ENCODE measurements at places on chromosomes 7 and 10. TPM values are rescaled to one million over a fixed set of nuclear protein-coding genes. Genes with fewer than 3 reads are reported as not detected.
A peak's percentile ranks its signal among the peaks of the same experiment; 100 is the strongest.

DNA sequence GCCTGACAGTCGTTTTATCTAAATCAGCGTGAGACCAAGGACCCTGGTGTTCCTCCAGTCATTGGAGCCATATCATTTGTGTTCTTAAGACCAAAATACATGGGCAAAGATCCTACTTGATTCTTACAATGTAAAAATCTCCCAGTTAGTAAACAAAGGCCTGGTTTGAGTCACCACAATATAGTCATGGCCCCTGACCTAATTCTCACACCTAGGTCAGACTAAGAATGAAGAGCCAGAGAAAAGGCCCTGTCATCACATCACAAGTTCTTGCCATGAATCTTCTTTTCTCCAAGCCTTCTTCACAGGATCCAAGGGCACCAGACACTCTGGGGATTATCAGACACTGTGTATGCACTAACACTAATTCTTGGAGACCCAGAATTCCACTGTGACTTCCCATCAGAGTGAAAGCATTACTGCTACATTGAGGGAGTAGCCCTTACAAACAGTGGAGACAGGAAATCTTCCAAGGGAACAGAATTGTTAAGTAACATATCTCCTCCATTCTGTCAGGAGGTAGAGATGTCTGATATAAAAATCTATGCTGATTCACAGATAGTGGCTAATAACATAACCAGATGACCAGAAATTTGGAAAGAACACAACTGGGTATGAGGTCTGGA lies 7.6 kb upstream of the ERVW-1 start:
- no peak for DNase-seq

- no peak for DNase-seq
These were observed 148.2 kb upstream of the WNT16 start for GRCh38 chr7:121180436-121181063.

DNA sequence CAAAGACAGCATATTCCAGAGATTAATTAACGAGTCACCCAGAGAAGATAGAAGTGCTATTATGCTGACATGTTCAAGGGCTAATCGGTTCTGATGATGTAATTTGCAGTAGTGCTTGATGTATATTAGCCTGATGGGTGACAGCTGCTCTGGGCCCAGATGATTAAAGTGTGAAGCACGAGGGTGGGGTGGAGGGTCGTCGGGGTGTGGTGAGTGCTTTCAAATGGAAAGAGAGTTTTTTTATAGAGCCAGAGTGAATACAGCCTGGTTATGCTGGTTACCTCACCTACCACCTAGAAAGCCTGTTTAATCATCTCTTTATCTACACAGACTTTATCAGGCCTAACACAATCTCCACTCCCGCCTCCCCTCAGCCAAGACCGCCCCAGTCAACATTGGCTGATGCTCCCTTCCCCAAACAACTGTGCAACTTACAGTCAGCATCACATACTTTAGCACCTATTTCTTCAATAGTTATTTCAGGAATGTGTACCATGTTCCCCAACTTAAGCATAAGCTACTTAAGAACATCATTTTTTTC lies 11.5 kb upstream of the STN1 start:
- no peak for DNase-seq

DNA sequence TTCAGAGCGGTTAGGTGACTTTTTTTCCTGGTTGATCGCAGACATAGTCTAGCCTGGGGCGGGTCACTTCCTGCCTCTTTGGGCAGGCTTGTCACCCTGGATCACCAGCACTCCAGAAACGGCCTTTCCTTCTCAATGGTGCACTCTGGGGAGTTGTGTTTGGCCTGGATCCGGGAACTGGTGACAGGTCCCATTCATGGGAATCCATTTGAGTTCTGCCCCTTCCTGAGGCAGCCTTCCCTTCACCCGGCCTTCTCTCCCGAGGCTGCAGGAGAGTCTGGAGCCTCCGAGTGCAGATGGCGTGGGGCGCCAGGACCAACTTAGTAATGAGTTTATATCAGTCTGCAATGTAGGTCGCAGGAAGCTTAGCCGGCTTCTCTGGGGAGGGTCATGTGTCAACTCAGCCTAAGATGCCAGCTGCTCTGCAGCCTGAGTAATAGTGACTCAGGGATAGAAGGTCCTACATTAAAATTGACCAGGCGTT lies 54.2 kb downstream of the TACR2 start:
- DNase-seq: no peak

DNA sequence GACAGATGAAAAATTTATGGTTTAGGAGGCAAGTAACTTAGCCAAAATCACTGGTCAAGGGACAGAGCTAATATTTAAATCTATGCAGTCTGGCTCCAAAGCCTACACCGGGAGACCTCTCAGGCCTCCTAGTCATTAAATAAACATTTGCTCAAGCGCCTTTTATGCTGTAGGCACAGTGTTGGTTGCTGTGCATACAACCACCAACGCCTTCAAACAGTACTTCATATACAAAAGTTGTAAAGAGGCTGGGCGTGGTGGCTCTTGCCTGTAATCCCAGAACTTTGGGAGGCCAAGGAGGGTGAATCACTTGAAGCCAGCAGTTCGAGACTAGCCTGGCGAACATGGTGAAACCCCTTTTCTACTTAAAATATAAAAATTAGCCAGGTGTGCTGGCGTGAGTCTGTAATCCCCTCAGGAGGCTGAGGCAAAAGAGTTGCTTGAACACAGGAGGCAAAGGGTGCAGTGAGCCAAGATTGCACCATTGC lies 159.8 kb downstream of the MAGI2 start:
- DNase-seq: no peak

DNA sequence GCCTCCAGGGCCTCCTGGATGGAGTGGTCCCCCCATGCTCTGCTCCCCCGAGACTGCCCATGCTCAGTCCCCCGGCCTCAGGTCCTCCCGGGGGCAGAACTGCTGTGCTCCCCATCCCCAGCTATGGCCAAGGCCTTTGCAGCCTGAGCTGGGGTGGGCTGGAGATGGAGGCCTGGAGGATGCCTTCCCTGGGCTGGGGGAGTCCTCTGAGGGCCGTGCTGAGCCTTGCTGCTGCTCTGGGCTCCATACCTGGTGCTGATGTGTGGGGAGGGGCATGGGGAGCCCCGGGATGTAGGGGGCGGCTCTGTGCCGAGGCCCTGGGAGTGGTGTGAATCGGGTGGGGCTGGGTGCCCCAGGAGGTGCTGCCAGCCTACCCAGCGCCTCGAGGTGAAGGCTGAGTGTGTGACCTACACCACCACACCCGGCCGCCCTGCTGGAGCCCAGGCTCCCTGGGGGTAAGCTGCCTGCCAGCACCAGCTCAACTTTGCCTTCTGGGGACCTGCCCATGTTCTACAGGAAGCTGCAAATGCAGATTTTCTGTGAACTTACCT lies 109.5 kb downstream of the UNCX start:
- DNase-seq: no peak

DNA sequence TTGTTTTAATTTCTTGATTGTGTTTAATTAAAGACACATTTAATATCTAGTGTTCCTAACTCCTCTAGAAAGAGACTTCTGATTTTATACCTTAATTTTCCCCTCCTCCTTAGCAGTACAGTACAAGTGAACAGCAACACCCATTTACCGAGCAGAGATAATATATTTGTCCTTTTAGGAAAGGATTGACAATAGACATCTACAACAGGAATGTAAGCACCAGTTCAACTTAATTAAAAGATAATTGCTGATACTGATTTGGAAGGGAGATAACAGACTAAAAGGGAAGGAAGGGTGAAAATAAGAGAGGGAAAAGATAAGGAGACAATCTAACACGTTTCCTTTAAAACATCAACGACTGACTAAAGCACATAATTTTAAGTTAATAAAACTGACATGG lies 119.3 kb downstream of the SRPK2 start:
- no peak for DNase-seq

- no peak for DNase-seq
These were observed 226.5 kb upstream of the PITRM1 start for GRCh38 chr10:3398825-3399646.

DNA sequence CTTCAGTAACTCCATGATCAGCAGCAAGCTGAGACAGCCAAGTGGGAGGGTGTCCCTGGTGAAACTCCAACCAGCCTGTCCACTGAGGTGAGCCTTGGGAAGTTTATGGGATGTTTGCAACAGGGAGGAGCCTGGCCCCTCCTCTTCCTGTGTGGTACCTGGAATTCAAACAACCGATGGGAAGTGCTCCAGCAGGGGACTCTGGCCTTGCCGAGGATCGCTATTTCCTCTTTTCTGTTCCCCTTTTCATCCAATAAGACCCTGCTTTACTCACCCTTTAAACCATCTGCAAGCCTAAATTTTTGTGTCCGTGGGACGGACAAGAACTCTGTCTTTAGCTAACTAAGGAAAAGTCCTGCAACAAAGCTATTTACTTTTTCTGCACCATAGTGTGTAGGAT lies 491.1 kb upstream of the ZMIZ1 start:
- no peak for DNase-seq

GRCh38 chr7:4707217-4707741 lies 25.2 kb downstream of the FOXK1 start:
- no peak for DNase-seq

- no peak for DNase-seq
These were observed 14.3 kb downstream of the ANKRD1 start for GRCh38 chr10:90906596-90906995.

DNA sequence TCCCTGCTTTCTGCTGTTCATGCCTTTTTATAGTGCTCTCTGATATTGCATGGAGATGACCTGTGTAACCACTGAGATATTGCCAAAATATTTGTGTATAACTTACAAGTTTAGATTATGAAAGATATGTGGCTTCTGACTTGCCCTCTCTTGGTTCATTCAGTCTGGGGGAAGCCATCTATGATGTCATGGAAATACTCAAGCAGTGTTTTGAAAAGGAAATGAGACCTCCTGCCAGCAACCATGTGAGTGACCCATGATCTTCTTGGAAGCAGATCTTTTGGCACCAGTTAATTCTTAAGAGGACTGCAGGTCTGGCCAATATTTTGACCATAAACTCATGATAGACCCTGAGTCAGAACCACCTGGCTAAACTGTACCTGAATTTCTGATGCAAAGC lies 183.0 kb downstream of the THSD7A start:
- DNase-seq: no peak

DNA sequence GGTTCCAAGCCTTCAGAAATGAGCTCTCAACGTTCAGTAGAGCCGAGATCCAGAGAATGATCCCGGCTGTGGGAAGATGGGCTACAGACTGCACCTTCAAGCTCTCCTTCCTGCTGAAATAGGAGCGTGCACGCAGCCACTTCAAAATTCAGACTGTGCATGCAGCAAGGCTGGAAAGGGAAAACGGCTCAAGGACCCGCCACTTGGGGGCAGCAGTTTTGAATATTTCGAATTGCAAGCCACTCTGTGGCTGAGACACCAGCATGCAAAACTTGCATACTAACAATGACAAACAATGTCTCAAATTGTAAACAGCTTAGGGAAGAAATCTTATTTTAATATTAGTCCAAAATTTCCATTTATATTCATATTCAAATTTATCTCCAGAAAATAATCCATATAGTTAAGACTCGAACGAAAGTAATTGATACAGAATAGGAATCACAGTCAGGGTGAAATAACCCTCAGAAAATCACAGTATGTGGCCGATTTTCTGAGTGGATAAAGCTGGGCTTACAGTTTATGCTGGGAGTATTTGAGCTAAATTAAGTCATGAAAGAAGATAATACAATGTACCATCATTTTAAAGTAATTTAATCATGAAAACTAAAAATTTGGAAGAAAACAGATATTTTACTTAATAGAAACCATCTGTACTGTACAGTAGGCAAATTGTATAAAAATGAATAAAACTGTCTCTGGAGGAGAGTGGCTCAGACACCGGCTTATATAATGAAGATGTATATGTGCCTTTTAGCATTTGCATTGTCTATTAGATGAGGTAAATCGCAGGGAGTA lies 137.9 kb upstream of the MKI67 start:
- peak; percentile 66 for DNase-seq

DNA sequence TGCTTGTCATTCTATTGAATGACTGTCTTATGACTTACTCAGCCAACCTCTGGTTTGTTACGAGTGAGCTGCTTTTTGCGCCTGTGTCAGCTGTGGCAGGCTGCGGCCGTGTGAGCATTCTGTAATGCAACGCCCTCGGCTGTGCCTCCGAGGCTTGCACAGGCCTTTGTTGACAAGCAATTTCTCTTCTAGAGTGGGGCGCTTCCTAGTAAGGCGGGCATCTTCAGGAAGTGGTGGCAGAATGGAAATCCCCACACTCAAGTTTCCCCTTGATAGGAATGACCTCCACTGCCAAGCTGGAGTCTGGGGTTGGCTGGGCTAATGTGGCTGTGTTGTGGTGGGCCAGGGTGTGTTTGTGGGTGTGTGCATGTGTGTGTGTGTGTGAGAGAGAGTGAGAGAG lies 20.2 kb upstream of the TMEM178B start:
- DNase-seq: no peak

GRCh38 chr10:28566458-28567015 lies 33.6 kb downstream of the WAC start:
- no peak for DNase-seq

DNA sequence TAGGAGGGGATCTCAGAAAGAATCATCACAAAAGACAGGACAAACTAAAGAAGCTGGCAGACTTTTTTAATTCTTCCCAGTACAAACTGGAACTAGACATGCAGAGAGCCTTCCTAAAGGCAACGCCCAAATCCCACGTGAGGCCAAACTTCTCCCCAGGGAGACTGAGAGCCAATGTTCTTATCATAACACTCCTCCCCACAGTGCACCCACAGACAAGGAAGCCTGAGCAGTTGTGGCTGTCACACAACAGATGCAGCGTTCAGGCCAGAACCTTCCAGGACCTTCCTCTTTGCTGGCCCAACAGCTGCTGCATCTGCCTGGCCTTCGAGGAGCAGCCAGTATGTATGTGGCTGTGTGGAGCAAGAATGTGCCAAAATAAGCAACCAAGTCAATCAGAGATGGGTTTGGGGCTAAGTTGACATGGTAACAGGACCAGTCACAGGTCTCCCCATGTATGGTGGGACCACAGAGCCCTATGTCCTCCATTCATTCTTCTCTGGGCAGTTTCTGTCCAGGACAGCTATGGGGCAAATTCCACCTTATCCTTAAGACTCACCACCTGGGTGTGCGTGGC lies 34.9 kb downstream of the SRPK2 start:
- no peak for DNase-seq

DNA sequence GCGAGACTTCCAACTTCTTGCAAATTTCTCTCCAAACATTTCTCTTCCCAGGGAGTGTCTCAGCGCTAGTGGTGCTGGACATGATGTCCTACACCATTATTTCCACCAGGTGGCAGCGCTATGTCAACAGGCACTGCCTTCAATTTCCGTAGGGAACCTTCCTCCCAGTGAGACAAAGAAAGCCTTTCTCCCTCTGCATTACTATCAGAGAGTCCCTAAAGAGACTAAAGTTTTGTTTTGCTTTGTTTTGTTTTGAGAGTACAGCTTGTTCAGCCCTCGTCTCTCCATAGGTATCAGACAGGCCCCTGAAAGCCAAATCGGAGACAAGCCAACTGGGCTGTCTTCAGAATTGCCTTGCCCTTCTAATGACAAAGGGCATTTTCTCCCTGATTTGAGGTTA lies 44.2 kb upstream of the GGCT start:
- DNase-seq: peak; percentile 70

PAX2 gene
- polyA plus RNA-seq: 250 TPM

TMEM130 gene
- 4.4 TPM for polyA plus RNA-seq

PON1 gene
- polyA plus RNA-seq: 0.50 TPM

PRKAG2 gene
- 40.0 TPM for polyA plus RNA-seq

TUBB8 gene
- 1.5 TPM for polyA plus RNA-seq

All from renal pelvis (tissue), 12 donors.